ENCODE measurements at places on chromosomes 3 and 15.

DNA sequence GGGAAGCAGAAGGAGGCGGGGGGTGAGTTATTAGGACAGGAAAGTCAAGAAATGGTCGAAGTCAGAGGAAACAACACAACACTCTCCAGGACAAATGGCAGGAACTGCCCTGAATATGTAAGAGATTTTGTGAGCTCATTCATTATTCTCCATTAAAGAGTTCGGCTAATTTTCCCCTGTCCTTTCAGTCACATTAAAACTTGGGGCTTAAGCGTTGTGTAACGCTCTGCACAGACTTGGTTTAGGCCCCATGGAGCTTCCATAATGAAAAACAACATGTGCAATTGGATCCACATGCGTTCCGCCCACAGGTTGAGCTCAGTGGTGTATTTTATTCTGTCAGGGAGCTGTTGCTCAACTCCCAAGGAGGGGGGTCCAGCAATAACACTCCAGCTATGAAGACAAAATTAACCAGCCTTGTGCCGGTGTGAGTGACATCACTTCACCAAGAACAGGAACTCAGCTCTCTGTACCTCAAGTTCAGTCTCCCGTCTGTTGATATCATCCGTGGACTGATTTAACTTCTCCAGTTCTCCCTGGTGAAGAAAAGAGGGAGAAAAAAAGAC, 2.3 kb downstream of the SH3BP5 start:
- peak; percentile 75 for DNase-seq
- H3K4me1 ChIP-seq, result peaks cover 15% of the 10 kb centered on the region
- peak overlapping the region; percentile 74 for H3K4me3 ChIP-seq
- no peaks in the 10 kb centered on the region for H3K27me3 ChIP-seq

- H3K4me3 ChIP-seq, result no peak overlapping the region
- H3K27ac ChIP-seq, result no peak overlapping the region
- no peak for DNase-seq
- H3K36me3 ChIP-seq, result no peaks in the 10 kb centered on the region
Measured at GRCh38 chr15:79075256-79075655, 15.3 kb downstream of the RASGRF1 start.

GRCh38 chr3:177647341-177647740, 450.1 kb upstream of the TBL1XR1 start:
- no peaks in the 10 kb centered on the region for H3K27me3 ChIP-seq
- peaks cover 11% of the 10 kb centered on the region for H3K4me1 ChIP-seq
- no peak overlapping the region for H3K27ac ChIP-seq
- H3K4me3 ChIP-seq, result no peak overlapping the region

DNA sequence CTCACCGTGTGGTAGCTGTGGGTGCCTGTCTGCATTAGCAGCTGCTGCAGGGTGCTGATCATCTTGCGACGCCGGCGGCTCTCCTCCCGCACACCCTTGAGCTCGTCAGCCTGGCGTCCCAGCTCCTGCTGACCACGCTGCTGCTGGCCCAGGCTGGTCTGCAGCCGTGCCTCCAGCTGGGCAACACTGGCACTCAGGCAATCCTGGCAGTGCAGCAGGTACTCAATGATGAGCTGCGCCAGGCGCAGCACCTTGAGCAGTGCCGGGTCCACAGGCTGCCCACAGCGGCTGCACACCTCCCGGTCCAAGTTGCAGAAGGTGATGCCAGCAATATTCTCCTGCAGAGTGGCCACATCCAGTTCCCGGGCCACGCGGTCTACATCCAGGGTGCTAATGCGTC, 11.9 kb downstream of the DZIP1L start:
- H3K36me3 ChIP-seq, result no peaks in the 10 kb centered on the region
- no peak for DNase-seq
- no peak overlapping the region for H3K4me3 ChIP-seq
- H3K27ac ChIP-seq, result no peak overlapping the region
- no peaks in the 10 kb centered on the region for H3K27me3 ChIP-seq
- H3K4me1 ChIP-seq, result no peaks in the 10 kb centered on the region

- no peak overlapping the region for H3K4me3 ChIP-seq
- no peak overlapping the region for H3K27ac ChIP-seq
- no peaks in the 10 kb centered on the region for H3K27me3 ChIP-seq
- H3K4me1 ChIP-seq, result no peaks in the 10 kb centered on the region
Measured at GRCh38 chr3:102614585-102614984, 179.8 kb downstream of the ZPLD1 start.
